ENCODE measurements at places on chromosomes 6 and 20.

- no peak for DNase-seq
Observed at GRCh38 chr6:127131275-127131674, 12.8 kb downstream of the RSPO3 start.

DNA sequence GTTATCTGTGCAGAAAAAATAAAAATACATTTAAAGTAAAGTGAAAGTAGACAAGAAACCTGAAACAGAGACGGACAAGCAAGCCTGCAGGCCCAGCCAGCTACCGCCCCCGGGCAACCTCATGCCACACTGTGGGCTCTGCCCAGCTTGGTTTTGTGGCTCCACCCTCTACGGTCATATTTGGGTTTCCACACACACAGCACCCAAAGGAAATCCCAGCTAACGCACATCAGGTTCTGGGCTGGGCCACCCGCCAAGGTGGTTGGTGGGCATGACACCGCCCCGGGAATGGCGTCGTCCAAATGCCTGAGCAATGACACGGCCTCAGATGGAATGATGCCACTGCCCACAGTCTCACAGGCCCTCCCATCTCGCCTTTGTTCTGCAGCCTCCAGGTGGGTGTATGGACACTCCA is 22.9 kb downstream of the FAM110A start:
- peak; percentile 33 for DNase-seq

GRCh38 chr6:113995634-113996033 is 24.7 kb upstream of the HDAC2 start:
- no peak for DNase-seq

- DNase-seq: no peak
Observed at GRCh38 chr20:64064145-64064698, 1.2 kb downstream of the TCEA2 start.

DNA sequence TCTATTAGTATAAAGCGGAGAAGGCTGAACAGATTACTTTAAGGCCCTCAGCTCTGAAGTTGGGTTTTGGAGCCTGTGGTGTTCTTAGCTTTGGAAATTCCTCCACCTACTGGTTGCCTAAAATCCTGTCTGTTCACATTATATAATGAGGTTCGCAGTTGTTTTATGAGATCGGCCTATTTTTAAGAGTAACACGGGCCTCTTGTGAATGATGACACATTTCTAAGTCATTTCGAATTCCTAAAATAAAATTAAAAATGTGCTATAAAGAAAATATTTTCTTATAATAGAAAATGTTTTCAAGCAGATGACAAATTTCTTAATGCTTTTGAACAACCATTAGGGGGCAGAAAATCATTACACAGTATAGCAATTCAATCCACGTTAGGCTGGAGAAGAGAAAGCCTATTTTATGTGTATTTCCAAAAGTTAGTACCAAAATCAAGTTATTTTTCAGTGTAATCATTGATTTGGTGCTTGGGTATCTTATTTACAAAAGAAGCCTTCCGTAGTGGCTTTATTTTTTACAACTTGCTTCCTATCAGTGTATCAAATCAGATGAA is 15.8 kb upstream of the FAM8A1 start:
- no peak for DNase-seq

DNA sequence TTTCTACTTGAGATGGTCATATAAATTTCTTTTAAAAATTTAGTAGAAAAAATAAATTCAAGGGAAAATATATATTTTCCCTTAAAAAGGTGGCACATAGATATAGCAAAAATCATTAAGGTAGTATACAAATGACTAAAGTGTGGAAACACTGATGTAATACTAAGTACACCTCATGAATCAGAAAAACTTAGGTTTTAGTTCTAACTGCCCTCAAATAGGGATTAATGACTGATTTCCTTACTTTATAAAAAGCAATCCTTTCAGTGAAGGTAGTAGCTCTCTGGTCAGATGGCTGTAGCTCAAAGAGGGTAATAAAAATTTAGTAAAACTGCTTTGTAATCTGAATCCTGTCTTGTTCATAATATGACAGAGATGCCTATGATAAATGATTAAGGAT is 63.5 kb downstream of the FYN start:
- DNase-seq: no peak

DNA sequence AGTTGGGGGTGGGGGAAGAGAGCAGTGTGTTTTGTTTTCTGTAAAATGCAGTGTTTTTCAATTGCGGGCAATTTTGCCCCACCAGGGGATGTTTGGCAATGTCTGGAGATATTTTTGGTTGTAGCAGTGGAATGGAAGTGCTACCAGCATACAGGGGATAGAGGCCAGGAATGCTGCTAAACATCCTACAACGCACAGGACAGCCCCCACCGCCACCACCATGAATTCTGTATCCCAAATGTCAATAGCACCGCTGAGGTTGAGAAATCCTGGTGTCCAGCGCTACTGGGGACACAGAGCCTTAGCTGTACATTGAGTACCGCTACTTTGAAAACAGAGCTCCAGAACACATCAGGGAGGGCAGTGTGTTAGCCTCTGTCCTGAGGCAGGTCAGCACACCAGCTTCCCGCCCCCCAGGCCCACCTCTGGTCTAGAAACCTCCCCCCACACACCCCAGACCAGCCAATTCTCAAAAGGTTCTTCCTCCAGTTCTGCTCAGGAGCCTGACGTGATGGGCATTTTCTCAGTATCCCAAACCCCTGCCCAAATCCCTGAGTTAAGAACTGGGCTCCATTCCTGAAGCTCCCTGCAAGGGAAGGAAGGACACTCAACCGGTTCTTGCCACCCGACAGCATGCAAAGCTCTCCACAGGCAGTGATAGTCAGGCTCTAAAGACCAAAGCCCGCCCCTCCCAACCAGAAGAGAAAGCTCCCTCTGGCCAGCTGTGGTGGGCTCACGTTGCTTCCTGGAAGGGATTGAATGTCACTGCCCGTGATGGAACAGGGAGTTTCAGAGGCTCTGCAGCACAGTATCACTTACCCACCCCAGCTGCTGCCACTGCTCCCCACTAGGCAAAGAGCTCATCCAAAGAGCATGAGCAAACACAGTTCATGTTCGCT is 321.5 kb upstream of the JARID2 start:
- no peak for DNase-seq

- no peak for DNase-seq
Observed at GRCh38 chr6:110971468-110971867, 10.4 kb upstream of the RPF2 start.

DNA sequence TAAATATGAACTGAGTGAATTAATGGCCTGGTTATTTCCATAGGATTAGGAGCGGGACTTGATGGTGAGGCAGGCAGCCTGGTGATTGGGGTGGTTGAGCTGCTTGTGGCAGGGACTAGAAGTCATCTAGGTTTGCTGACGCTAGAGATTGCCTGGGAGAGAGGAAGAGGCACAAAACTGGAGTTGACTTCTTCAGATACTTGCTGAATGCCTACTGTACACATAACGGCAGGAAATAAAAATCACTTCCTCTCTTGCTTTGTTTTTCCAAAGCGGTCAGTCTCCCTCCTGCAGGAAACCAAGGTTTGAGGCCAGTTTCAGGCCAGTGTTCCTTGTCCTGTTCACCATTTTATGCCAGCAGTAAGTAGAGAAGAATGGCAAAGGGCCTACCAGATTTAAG is 36.7 kb upstream of the MYLIP start:
- DNase-seq: no peak

DNA sequence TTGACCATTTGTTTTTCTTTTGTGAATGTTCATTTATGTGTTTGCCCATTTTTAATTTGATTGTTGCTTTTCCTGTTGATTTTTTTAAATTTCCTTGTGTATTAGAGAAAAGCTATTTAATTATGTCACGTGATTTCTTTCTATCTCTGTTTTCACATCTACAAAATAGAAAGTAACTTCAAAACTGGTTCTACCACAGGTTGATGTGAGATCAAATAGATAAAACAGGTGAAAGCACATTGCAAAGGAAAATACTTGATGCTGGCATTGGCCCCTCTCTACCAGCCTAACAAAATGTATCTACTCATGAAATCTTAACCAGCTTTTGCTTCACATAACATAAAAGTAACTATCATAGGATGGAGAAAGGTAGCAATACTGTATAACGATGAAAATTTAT is 129.2 kb downstream of the TMEM242 start:
- no peak for DNase-seq

GRCh38 chr20:1803061-1803931 is 91.9 kb upstream of the SIRPA start:
- DNase-seq: no peak

GRCh38 chr6:6057442-6058053 is 50.8 kb upstream of the NRN1 start:
- no peak for DNase-seq

- no peak for DNase-seq
Observed at GRCh38 chr20:21124190-21124589, 1.7 kb upstream of the KIZ start.

DNA sequence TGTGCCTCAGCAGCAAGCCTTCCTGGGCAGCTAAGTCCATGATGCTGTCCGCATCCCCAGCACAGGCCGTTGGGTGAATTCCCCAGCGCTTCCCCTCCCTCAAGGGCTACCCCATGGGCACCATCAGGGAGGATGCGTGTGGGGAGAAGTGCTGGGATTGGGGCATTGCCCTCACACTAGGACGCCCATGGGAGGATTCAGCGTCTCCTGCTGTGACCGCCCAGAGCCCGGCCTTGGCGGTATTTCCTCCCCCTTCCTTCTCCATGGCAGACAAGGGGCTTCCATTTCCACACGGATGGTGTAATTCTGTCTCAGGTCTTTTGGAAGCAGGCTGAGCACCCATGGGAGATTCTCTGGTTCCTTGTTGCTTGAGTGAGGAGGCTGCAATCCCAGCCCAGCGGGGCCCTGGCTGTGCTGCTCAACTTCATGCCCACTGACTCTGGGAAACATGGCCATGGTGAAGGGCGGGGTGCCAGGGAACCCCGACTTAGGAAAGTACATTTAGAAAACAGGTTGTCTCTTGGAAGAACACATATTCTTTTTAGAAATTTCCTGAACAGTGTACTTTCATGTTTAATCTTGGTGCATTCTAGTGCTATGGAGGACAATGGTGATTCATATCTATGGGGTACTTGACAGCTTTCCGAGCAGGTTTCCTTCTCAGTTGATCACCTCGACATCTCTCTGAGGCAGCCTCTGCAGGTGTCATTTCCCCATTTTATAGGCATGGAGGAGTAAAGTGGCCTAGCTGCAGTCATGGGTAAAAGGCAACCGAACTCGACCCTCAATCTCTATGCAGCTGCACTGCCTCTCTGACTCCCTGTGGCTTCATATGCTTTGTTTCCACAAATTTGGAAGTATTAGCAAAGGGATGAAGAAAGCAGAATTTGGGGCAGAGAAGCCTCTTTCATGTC is 178.2 kb upstream of the CST7 start:
- no peak for DNase-seq

GRCh38 chr6:47188588-47189021 is 121.1 kb downstream of the TNFRSF21 start:
- no peak for DNase-seq

DNA sequence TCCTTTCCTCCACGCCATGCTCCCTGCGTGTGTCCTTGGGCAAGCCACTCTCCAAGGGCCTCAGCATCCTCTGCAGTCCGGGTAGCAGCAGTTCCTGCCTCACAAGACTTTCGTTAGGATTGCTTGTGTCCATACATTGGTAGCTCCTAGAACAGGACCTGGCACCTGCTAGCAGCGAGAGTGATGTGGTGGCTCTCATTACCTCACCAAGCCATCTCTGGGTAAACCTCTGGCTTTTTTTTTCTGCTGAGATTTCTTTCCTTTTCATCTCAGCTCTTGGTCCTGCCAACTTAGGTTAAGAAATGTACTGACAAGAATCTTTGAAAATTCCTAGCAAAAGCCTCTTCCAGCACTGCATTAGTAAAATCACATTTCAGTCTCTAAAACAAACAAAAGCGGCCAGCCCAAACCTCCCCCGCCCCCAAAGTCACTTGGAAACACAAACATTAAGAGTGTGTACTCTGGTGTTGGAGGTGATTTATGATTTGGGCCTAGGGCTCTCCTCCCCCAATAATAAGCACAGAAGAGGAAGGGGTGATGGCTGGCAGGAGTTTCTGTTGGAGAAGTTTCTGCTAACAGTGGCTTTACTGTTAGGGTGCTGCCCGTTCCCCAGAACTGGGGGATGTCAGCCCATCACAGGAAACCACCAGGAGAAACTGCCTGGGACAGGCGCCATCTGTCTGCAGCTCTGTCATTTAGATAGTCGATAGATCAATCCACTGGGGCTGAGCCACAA is 199.2 kb downstream of the CD83 start:
- no peak for DNase-seq

DNA sequence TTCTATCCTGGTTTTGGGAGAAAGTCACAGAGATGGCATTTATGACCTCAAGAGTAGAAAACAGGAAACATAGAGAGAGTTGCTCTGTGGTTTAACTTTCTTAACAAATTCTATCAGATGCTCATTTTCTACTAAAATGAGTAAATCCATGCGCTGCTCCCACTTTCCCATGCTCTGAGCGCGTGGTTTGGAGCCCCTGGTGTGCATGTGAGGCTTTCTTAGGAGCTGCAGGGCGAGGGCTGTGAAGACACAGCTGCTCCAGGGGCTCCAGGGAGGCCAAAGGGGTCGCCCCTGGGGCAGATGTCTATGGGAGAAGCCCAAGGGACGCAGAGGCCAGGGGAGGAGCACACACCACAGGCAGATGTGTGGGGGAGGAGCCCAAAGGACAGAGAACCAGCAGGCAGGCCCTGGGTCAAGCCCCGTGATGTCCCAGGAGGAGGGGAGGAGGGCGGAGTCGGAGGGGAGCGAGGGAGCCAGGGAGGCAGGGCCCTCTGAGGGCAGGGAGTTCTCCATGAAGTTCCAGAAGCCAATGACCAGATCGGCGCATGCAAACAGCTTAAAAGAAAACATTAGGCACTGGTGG is 122.9 kb downstream of the IRF4 start:
- DNase-seq: no peak

DNA sequence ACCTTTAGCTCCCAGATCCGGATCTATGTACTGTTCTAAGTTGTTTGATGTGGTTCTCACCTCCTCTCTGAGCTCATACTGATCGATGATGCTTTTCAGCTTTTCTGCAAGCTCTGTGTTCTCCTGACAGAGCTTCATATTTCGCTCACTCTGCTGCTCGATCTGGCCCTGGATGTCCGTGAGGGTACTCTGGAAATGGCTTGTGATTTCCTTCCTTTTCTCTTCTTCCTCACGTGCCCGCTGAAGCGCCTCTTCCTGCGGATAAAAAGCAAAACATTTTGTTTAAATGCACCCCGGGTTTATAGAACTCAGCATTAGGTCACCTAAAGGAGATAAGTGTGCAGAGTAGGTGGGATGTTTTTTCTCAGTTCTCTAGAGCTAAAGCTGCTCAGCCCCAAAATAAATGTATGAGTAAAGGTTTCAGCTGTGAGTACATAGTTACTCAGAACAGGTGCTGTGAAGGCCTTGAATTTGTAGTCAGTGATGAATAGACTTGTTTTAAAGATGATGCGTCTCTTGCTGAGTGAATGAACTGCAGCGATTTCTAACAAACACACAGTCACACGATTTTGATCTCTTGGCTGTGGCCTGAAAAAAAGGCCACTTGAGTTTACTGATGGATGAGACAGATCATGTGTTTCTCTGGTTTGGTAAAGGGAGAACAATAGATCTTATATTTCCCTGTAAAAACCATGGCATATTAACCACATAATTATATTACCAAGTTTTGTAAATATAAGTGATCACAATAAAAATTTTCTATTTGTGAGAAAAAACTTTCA is 29.1 kb downstream of the TXLNB start:
- DNase-seq: no peak

Measured in activated T-cell treated with anti-CD3 and anti-CD28 coated beads for 4 hours (primary cell).